ENCODE measurements at places on chromosomes 2 and 18.

- no peak for DNase-seq
Observed at GRCh38 chr2:152890736-152891135, 172.3 kb downstream of the ARL6IP6 start.

GRCh38 chr2:33425161-33425560 lies 51.3 kb upstream of the RASGRP3 start:
- DNase-seq, result no peak

GRCh38 chr2:45494275-45494977 lies 116.6 kb downstream of the SRBD1 start:
- peak; percentile 58 for DNase-seq

GRCh38 chr18:23810396-23810795 lies 121.1 kb downstream of the LAMA3 start:
- DNase-seq, result no peak

DNA sequence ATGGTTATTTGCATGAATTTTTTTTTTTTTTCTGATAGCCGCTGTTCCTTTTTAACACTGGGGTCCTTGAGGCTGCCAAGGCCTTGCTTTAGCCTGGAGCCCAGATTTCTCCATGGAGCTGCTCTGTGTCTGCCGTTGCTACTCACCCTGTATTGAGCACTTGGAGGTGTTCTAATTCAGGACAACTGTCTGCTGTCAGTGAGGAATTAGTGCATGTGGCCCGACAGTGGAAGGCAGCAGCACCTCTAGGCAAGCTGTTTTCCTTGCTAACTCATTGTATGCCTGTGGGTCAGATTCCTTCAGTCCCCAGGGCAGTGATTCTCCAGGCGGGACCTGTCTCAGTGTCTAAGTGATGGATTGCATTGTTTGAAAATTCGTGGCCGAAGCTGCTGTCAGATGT lies 147.7 kb upstream of the DPP10 start:
- DNase-seq, result no peak

- no peak for DNase-seq
Observed at GRCh38 chr2:71130905-71131244, 441 bp downstream of the MPHOSPH10 start.

GRCh38 chr2:31383471-31384153 lies 30.9 kb downstream of the XDH start:
- DNase-seq, result no peak

DNA sequence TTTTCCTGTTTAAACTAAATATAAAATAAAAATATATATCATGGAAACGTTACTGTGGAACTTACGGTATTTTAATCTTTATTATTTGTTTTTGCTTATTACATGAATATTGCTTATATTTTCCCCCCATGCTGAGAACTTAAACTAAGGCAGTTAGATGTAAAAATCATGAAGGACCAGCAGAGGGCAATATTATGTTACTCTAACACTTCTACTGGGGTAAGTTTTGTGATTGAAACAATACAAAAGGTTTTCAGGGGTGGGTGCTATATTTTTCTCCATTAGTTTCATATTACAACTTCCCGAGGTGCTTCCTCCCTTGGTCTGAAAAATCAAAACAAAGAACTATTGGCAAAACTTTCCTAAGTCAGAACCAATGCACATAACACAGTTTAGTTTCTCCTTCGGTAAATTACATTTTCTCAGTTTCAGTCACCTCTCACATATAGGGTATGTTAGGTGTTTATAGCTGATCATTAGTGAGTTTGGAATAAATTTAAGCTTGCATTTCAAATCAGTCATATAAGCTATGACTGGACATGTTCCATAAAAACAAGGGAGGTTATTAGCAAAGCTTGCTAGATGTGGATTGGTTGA lies 54.8 kb downstream of the ZNF407 start:
- peak; percentile 36 for DNase-seq

DNA sequence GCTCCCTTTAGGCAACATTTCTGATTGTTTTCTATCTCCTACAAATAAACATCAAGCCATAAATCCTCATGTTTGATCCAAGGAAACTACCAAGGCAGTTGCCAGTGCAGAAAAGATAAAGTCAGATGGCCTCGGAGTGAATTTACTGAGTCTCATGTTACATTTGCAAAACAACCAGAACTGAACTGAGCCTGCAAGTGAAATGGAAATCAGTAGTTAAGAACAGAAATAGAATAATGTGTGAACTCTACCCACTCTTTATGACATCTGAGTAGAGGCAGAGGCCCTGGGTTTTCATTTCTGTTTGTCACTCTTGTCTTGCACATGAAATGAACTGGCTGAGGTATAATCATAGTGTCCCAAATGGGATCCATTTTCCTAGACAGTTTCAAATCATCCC lies 20.4 kb upstream of the DAPL1 start:
- DNase-seq, result no peak

GRCh38 chr2:238811293-238811692 lies 36.6 kb upstream of the TWIST2 start:
- no peak for DNase-seq

GRCh38 chr2:42967959-42968674 lies 175.7 kb upstream of the HAAO start:
- DNase-seq, result no peak

DNA sequence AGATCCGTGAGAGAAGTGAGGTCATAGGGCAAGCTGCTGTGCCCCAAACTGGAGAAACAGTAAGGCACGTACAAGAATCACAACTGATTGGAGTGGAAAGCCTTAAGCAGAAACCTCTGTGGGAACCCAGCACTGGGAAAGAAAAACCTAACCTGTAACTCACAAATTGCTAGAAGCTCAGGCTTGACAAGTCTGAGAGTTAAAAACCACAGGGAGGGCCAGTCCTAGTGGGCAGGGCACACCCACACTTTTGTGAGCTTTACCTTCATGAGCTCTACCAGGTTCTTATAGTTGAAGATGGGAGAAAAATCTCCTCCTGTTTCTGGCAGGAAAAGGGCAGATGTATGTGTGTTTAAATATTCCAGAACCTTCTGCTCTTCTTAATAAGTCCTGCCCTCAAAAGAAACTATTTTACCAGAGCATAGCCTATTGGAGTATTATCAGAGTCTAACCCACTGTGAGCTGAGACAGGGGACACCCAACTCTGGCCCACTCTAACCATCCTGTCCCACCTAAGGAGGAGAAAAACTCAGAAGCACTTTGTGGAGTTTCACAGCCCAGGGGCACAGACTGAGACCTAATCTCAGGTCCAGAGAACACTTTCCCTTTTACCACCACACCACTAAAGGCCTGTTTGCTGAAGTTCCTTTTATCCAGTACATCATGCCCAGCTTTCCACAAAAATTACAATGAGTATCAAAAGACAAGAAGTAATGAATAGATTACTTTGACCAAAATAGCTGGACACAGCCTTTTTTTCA lies 1265.7 kb upstream of the CHAC2 start:
- DNase-seq, result no peak

DNA sequence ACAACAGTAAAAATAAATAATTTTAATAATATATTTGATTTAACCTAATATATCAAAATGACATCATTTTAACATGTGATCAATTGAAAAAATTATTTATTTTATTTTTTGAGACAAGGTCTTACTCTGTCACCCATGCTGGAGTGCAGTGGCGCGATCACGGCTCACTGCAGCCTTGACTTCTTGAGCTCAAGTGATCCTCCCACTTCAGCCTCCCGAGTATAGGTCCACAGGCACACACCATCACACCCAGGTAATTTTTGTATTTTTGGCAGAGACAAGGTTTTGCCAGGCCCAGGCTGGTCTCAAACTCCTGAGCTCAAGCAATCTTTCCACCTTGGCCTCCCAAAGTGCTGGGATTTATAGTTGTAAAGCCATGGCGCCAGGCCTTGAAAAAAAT lies 126.7 kb upstream of the COPS8 start:
- no peak for DNase-seq

- no peak for DNase-seq
Observed at GRCh38 chr18:12862467-12862866, 21.6 kb downstream of the PTPN2 start.

DNA sequence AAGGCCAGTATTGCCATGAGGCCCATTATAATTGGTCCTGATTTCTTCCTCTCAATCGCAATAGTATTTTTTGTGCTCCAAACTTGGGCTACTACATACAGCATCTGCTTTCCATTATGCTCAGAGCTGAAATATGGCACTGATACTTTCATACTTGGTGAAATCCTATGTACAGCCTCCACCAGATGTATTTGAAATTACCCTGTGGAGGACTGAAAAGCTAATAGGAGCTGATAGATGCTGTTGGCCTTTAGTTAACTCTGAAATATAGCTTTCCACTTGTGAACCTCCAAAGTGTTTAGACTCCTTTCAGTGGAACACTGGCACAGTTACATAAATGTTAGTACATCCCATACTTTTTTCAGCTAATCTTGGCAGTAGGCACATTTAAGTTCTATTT lies 205.7 kb downstream of the NEDD4L start:
- DNase-seq, result no peak

DNA sequence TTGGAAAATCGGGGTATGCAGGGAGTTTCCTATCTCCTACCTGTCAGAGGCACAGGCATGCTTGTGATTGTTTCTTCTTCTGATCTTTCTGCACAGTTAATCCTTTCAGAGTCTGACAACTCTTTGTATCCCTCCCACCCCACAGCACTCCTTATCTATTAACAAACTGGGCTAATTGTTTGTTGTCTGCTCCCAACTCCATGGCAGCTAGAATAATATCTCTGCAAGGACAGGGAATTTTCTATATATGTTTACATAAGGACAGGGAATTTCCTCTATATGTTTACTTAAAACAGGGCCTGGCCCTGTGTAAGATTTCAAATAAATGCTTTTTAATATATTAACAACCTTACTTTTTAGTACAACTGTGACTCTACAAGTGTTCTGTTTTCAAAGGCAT lies 36.0 kb upstream of the VRK2 start:
- no peak for DNase-seq

GRCh38 chr2:86455181-86455580 lies 14.0 kb downstream of the KDM3A start:
- no peak for DNase-seq

DNA sequence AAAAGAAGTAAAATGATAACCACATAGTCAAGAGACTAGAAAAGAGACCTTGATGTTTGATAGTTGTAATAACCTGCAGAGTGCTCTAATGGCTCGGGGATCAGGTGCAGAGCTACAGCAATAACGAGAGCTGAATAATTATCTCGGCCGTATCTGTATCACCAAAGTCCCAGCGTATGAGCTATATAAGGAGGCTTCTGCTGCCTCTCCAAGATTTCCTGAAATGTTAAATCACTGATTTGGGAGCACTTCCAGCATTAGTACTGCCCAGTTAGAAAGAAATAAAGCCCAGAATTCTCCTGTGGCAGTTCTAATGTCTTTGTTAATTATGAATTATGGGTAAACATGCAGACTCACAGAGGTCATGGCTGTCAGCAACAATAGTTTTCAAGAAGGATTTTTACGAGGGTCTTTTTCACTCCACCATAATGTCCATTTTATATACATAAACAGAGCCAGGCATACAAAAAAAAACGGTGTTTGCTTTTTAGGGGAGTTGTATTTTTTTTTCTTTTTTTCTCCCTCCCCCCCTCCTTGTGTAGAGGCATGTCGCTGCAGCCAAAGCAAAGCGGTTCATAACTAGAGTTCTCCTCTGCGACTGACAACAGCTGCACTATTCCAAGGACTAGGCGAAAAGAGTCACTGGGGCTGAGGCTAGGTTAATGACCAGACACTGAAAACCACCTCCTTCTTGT lies 168.3 kb upstream of the VRK2 start:
- no peak for DNase-seq

DNA sequence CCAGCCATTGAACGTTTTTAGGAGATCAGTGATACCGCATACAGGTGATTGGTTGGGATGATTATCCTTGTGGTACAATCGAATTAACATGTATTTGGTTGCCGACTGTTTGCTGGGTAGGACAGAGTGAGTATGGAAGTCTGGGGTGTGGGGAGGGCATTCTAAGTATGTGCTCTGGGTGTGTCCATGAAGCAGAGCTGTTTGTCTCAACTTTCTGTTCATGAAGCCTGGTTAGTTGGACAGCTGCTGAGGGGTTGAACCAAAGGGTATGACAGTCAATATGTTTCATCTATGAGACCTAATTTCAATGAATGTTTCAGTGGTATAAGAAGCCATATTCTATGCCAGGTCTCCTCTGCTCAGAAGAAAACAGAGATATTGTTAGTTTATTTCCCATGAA lies 21.9 kb upstream of the SPTBN1 start:
- no peak for DNase-seq

DNA sequence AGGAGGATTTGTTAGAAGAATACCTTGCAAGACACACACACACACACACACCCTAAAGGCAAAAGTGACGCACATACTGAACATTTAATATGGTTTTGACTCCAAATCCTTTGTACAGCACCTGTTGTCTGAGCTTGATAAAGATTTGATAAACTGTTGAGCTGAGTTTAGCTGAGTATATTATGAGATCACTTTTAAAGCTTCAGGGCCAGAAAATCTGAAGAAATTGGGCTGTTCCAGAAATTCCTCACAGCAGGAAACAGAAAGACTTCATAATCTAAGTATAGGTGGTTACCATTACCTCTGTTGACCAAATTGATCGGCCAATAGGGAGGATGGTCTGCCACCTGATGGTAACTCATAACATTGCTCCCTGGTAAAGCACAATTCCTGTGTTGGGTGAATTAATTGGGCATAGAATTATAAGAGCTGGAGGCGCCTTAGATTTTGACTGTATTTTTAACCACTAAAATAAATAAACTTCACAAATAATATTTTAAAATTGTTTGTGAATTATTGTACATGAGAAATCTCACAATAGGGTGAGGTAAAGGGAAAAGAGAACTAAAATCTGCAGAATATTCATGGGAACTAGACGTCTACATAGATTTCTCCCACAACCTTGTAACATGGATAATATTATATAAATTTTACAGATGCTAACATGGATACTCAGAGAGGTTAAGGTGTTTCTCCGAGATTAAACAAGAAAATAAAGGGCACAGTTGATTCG lies 21.8 kb upstream of the RPIA start:
- peak; percentile 72 for DNase-seq

GRCh38 chr2:113829761-113830160 lies 60.1 kb upstream of the ACTR3 start:
- DNase-seq, result no peak

- DNase-seq, result no peak
Observed at GRCh38 chr2:60267122-60267521, 286.3 kb downstream of the BCL11A start.

DNA sequence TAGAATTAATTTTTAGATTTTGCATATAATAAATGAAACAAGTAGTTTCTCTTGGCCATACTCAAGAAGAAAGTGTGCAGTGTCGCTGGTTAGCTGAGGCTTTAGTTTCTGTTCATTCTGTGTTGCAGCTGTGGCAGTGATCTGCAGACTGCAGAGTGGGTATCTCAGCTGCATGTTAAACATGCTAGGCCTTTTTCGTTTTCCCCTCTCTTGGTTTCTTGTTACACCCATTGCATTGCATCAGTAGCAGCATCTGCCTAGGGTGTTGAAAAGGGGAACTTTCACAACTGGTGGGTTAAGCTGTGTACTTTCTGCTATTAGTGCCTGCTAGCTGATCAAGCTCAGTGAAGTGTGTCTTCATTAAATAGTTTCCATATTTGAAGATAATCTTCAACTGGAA lies 51.3 kb downstream of the ACSL3 start:
- DNase-seq, result peak; percentile 80

- DNase-seq, result no peak
Observed at GRCh38 chr2:28326469-28326805, 66.2 kb upstream of the FOSL2 start.

Data from B cell (primary cell).